ELR (cell line): ENCODE measurements at places on chromosomes 1 and 21.
A peak's percentile ranks its signal among the peaks of the same experiment; 100 is the strongest.

DNA sequence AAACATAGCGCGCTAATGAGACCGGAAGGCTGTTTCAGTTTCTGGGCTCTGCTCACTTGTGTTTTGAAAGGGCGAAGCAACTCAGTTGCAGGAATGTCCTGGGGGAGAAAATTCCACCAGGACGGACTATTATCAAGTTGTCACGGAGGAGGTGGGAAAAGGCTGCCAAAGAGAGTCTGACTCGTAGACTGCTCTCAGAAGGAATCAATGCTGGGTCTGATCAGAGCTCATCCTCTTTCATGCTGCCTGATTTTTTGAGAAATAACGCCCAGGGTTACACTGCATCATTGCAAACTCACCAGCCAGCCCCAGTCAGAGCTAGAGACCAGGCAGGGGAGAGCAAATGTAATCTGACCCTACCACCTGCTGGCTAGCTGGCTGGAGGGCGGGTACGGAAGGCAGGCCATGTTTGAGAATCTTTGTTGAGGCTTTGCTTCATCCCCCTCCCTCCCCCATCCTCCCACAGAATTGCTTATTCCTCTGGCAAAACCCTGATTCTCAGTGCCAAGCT is 36.4 kb upstream of the BCL9 start:
- DNase-seq = peak; percentile 10

GRCh38 chr1:56844545-56845136 is 10.0 kb upstream of the C8A start:
- no peak for DNase-seq

- no peak for DNase-seq
These were observed 8.0 kb upstream of the TMPRSS15 start for GRCh38 chr21:18411565-18411964.

DNA sequence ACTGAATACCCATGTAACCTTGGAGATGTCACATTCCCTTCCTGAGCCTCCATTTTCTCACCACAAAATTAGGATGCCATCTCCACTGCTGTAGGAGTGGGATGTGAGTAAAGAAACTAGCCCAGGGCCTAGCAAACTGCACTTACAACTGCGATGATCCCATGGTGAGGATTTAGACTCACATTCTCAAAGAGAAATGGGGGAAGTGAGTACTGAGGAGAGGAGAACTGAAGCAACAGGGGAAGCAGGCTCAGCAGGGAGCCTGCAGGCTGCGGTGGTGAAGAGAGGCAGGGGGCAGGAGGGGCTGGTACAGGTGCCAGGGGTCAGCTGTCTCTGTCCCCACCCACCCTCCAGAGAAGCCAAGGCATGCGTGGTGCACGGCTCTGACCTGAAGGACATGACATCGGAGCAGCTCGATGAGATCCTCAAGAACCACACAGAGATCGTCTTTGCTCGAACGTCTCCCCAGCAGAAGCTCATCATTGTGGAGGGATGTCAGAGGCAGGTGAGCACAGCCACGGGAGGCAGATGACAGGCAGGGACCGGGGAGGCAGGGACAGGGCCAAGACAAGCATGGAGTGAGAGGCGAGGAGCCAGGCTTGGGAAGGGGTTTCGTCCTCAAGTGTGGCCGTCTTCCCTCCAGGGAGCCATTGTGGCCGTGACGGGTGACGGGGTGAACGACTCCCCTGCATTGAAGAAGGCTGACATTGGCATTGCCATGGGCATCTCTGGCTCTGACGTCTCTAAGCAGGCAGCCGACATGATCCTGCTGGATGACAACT is 16.4 kb upstream of the ATP1A4 start:
- no peak for DNase-seq

DNA sequence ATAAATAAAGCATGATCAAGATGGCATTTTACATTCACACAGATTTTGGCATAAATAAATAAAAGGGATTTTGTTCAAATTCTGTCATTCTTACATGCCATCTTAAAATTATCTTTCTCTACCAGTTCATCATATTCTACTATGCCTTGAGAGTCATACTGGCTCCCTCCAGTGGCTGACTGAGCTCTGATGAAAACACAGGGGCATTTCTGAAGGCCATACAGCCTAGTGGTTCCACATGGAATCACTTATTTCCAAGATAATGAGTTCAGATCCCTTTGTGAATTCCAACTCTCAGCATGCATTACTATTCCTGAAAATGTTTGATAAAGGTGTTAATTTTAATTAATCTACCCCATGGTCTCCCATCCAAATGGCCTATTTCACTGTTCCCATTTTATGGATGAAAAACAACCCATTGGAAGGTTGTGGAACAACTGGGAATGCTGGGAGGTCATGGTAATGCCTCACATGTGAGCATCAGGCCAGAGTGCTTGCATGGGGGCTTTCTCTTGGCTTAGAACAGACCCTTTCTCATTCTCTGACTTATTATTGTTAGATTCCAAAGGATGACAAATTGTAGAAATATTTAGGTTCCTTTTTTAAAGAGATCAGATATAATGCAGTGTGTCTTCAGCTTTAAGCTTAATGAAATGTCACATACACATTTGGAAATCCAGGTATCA is 622.4 kb upstream of the PKN2 start:
- DNase-seq = peak; percentile 72

GRCh38 chr1:150909585-150910180 is 16.5 kb upstream of the SETDB1 start:
- DNase-seq = no peak

DNA sequence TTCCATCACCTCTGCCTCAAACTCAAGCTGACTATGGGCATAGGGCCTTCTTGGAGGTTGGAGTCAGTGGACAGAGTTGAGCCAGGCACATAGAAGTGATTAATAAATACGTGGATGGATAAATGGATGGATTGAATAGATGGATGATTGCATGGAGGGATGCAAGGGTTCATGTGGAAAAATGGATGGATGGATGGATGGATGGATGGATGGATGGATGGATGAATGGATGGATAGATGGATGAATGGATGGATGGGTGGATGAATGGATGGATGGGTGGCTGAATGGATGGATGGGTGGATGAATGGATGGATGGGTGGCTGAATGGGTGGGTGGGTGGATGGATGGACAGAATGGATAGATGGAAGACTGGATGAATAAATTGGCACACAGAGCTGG is 40.1 kb upstream of the ZBTB40 start:
- no peak for DNase-seq
